ENCODE measurements at places on chromosomes 5 and 9. TPM values are rescaled to one million over a fixed set of nuclear protein-coding genes. Genes with fewer than 3 reads are reported as not detected.

CRB2 gene
- not detected for total RNA-seq

WHRN gene
- 4.7 TPM for total RNA-seq

GPR151 gene
- not detected for total RNA-seq

IL5 gene
- not detected for total RNA-seq
